ENCODE measurements at places on chromosomes 16 and 17.

DNA sequence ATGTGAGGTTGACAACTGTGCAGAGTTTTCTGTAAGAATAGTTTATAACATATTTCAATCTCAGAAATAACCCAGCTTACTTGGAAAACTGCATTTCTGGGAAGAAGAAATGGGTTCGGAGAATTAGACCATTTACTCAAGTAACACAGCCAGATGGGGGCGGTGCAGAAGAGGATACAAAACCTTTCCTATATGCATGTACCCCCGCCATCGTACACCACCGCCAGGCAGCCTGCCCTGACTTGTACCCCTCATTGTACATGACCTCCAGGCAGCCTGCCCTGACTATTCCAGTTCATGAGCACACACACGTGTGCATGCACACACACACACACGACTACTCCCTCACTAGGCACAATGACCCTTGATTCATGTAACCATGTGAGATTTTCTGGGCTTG is 154.0 kb downstream of the C16orf78 start:
- DNase-seq: peak; percentile 29

GRCh38 chr16:47779201-47780016 is 318.3 kb downstream of the PHKB start:
- DNase-seq: no peak

DNA sequence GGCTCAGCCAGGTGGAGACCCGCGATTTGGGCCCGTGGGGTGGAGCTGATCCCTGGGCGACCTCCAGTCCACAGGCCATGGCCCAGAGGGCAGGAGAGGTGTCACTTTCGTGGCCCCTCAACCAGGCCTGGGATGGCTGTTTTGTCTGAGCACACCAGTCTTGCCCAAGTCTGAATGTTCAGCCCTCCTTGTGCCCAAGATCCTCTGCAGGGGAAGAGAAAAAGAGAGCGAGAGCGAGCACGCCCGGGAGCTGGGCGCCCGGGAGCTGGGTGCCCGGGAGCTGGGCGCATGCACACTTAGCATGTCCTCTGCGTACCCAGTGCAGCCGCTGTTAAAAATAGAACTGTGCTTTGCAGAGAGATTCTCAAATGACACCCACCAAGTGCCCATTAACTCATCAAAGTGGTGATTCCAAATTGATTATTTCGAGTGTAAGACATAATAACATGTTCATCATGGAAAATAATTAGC is 403.3 kb upstream of the TNRC6C start:
- DNase-seq: peak; percentile 70

DNA sequence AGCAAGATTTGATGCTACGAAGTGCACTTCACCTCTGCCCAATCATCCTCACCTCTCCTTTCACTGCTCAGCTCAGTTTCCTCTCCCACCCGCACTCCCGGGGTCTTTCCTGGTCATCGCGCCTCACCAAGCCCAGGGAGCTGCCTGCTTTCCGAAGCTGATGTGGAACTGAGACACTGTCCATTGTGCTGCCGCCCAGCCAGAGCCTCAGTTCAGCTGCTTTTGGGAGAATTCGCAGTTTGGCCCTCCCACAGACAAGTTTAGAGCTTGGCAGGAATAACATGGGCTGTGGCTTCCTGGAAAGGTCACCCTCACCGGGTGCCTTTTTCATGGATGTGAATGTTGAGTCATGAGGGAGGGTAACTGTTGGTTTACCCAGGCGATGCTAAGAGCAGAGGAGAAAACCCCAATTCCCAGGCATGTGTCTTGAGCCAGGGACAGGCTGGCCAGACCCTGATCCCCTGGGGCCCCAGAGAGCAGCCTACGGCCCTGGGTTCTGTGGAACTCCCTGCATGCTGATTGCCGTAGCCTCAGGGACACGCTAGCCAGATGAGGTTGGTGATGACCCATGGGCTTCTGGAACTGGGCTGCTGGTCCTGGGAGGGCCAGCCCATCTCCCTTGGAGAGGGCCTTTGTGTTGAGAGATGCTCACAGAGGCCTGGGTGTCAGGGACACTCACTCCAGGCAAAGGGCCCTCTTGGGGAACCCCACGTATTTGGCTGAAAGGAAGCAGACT is 1687.5 kb downstream of the TP53TG3F start:
- DNase-seq: no peak

- DNase-seq: no peak
Observed at GRCh38 chr16:50602531-50603205, 54.5 kb downstream of the NKD1 start.

DNA sequence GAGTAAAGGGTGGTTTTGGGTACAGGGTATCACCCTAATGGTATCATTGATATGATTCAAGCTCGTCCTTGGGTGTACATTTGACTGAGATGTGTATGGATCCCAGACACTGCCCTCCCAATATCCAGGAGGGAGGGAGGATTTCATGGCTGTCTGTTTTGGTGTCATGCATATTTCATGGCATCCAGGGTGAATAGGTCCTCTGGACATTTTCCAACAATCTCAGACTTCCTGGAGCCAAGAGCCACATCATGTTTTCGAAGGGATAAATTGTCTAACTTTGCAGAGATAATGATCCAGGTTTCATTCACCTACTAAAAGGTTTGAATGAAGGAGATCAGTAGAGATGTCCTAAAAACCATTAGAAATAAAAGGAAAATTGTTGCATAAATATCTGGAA is 431.9 kb downstream of the SHISA9 start:
- DNase-seq: no peak

DNA sequence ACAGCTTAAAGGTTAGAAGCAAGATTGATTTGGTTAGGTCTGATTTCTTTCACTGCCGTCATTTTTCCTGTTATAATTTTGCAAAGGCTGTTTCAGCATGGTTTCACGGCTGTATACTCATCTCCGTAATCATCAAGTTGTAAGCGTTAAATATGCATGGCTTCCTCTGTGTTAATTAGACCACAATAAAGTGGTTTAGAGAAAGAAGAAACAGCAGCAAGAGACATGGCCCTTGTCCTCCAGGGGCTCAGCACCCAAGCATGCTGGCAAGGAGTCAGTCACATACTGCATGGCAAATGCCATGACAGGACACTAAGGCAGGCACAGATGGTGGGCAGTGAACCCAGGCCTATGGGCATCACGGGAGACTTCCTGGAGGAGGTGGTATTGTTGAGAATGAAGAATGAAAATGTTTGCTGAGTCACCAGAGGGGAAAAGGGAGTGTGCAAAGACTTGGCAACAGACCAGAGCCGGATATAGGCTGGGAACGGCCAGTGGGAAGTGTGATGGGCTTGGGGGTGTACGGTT is 61.4 kb upstream of the PLCG2 start:
- DNase-seq: no peak

DNA sequence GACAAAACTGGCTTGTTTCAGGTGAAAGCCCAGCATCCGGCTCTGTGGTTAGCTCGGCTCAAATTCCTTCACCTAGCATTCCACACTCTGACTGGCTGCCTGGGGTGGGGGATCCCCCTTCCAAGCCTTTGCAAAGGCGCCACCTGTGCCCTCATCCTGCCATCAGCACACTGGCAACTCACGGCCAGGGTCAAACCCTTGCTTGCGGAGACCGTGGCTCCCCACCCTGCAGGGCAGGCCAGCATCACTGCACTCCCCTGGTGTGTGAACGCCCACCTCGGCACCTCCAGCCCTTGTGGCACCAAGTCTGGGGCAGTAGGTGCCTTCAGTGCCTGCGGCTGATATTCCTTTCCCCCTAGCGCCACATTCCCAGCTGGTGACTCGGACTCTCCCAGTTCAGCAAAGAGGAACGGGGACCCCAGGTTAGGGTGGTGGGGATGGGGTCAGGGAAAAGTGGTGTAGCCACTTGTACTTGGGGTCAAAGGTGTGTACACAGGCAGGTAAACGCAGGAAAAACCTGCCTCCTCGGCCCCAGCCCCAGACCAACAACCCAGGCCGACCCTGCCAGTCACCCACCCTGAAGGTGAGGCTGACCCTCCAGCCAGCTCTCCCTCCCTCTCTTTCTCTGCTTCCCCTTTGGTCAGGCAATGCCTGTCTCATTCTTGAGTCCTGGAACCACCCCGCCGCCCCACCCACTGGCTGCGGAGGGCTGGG is 1.1 kb downstream of the FLII start:
- DNase-seq: no peak

Measured in NCI-H524 (cell line).